ENCODE measurements at places on chromosomes 5 and 9.

DNA sequence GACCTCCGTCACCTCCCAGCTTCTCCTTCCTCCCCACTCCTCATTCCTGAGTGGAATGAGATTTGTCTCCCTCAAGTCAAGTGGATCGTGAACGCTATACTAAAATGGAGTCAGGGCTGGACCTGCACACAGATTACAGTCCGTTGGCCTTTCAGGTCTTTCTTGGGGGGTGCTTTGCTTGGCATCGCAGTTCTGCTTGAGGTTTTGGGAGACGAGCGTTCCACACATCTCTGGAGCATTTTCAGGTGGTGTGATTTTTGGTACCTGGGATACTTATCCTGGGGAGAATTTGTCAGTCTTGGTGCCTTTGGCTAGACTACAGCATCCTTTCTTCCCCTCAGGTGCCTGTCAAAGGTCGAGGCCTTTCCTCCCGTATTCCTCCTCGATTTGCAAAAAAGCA lies 23.8 kb upstream of the POMT1 start:
- DNase-seq: no peak

GRCh38 chr5:1176473-1177391 lies 24.7 kb upstream of the SLC6A19 start:
- DNase-seq: no peak

GRCh38 chr5:169875091-169875728 lies 105.1 kb downstream of the INSYN2B start:
- DNase-seq: no peak

- no peak for DNase-seq
Measured at GRCh38 chr9:71306134-71306533, 184.7 kb upstream of the TRPM3 start.

- no peak for DNase-seq
Measured at GRCh38 chr9:15206903-15207696, 99.9 kb downstream of the TTC39B start.

GRCh38 chr9:33041432-33042188 lies 16.5 kb downstream of the DNAJA1 start:
- no peak for DNase-seq

- no peak for DNase-seq
Measured at GRCh38 chr5:64836190-64836755, 67.5 kb downstream of the CWC27 start.

DNA sequence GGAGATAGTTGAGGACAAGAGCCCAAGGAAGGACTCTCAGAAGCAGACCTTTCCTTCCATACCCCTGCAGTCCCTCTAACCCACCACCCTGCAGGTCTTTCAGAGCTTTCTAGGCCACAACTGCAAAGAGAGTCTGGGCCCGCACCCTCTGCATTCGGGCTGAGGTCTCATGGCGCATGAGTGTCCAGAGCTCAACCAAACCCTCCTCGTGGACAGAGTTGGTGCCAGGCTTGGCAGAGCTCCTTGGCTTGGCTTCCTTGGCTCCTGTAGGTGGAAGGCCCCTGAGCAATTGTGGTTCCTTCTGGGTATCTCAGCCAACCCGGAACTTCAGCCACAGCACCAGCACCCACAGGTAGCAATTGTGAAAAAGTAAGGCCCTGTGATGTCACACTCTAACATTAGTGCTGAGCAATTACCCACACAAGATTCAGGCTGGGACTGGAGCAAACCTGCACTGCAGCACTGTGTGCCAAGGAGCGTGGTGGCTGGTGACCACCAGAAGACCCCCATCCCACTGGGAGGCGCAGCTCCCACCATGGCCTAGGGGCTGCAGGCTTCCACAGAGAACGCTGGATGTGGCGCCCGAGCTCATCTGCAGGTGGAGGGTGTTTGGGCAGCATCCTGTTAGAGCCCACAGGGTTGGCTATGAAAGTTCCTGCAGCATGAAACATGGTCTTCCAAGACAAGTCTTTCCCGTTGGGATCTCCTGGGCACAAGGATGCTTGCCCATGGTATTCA lies 38.8 kb downstream of the FOXI1 start:
- DNase-seq: no peak

DNA sequence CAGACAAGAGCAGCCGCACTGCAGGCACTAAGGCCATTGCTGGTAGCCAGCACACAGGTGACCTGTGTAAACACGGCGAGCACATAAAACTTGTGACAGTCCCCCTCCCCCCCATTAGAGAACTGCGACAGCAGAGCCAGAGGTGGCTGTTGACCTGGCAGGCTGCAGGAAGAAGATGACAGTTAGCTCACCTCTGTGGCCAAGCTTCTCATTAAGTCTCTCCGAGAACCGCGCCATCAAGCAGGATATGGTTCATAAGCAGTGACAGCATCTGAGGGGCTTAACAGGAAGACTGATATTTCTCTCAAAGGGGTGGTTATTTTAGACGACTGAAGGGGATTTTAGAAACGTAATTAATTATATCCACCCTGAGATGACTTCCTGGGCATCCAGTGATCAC lies 5.2 kb downstream of the SURF4 start:
- no peak for DNase-seq
